NCI-H1694 (cell line): ENCODE measurements at places on chromosomes 3 and 15.

DNA sequence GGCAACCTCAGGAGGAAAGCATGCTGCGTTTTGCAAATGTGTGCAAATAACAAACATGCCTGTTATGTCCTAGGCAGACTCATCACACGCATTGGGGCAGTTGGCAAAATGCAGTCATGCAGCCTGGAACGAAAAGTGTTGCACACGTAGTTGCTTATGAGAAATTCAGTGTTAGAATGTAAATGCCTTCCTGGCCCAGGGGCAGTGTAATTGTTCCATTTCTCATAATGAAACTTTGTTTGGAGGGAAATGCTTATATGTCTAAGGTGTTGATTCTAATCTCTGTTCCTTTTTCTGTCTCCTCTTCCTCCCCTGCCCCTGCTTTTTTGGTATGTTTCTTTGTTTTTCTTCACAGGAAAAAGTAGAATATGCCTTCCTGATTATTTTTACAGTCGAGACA is 156.0 kb downstream of the CACNA1D start:
- no peak for DNase-seq

GRCh38 chr3:147373301-147373700 is 33.0 kb downstream of the ZIC4 start:
- no peak for DNase-seq

- no peak for DNase-seq
These were observed 94.4 kb downstream of the DNASE1L3 start for GRCh38 chr3:58116161-58116955.

- DNase-seq, result no peak
These were observed 3.4 kb upstream of the HHLA2 start for GRCh38 chr3:108292905-108293328.

- no peak for DNase-seq
These were observed 730 bp downstream of the DGKG start for GRCh38 chr3:186361246-186361761.

DNA sequence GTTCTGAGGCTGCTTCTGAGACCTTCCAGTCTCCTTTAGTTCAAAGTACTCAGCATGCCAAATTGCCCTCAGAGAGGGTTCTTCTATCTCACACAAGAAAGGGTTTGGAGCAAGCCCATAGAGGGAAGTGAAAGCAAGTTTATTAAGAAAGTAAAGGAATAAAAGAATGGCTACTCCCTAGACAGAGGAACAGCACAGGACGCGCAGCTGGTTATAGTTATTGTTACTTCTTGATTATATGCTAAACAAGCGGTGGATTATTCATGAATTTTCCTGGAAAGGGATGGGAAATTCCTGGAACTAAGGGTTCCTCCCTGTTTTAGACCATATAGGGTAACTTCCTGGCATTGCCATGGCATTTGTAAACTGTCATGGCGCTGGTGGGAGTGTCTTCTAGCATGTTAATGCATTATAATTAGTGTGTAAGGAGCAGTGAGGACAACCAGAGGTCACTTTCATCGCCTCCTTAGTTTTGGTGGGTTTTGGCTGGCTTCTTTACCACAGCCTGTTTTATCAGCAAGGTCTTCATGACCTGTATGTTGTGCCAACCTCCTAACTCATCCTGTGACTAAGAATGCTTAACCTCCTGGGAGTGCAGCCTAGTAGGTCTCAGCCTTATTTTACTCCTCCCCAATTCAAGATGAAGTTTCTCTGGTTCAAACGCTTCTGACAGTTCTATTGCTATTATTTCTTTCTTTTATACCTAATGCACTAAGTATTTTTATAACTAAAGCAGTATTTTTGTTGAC is 26.3 kb downstream of the SCN11A start:
- DNase-seq, result no peak

- DNase-seq, result peak; percentile 53
These were observed 24.4 kb upstream of the OCA2 start for GRCh38 chr15:28123408-28124023.

DNA sequence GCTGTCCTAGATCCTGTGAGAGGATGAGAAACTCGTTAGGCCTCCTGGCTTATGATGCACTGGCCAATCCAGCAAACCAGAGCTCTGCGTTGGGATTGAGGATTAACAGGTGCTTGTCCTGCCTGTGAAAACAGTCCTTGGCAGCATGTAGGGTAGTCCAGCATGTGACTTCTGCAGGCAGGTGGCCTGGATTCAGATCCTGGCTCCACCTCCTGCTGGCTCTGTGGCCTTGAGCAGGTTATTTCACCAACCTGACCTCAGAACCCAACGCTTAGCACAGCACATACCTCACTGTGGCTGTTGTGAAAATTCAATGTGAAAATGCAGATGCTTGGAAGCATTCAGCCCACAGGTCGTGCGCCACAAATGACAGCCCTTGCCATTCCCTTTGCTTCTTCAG is 33.6 kb downstream of the PLA2G4D start:
- no peak for DNase-seq

- DNase-seq, result no peak
These were observed 695.4 kb downstream of the FHIT start for GRCh38 chr3:60555686-60556354.

GRCh38 chr3:46693038-46693891 is at the start of gene ALS2CL:
ALS2CL (minus strand) TSS chr3:46693679; CDS start chr3:46689440, 4,239 bp downstream.
- DNase-seq, result no peak

GRCh38 chr3:98626151-98626550 is 32.7 kb upstream of the CPOX start:
- DNase-seq, result no peak

GRCh38 chr15:79381593-79381992 is 50.5 kb upstream of the MINAR1 start:
- DNase-seq, result no peak

- DNase-seq, result no peak
These were observed 10.5 kb downstream of the SLC6A6 start for GRCh38 chr3:14412831-14413380.

- no peak for DNase-seq
These were observed 142.7 kb downstream of the ALDH1A2 start for GRCh38 chr15:57922776-57923175.

- no peak for DNase-seq
These were observed 29.5 kb upstream of the ZNF445 start for GRCh38 chr3:44506961-44507360.

DNA sequence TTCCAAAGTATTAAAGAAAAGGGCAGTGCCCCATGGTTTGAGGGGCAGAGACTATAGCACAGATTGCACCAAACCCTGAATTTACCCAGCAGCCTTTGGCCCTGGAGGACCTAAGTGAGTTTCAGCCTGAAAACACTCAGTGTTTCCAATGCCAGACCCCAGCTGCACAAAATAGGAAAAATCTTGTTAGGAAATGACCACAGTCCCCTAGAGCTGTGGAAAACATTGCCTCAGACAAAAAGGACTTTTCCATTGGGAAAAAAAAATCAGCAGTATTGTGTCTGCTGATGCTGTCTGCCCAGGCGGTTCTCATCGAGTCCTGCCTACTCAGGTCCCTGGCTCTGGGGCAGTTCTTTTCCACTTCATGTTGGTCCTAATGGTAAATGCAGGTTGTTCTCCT is 121.7 kb upstream of the DLG1 start:
- no peak for DNase-seq
